Uterus (tissue), 4 donors: ENCODE measurements at places on chromosomes 7 and 10.

GRCh38 chr7:156151658-156152057, 339.4 kb upstream of the SHH start:
- DNase-seq, result no peak

DNA sequence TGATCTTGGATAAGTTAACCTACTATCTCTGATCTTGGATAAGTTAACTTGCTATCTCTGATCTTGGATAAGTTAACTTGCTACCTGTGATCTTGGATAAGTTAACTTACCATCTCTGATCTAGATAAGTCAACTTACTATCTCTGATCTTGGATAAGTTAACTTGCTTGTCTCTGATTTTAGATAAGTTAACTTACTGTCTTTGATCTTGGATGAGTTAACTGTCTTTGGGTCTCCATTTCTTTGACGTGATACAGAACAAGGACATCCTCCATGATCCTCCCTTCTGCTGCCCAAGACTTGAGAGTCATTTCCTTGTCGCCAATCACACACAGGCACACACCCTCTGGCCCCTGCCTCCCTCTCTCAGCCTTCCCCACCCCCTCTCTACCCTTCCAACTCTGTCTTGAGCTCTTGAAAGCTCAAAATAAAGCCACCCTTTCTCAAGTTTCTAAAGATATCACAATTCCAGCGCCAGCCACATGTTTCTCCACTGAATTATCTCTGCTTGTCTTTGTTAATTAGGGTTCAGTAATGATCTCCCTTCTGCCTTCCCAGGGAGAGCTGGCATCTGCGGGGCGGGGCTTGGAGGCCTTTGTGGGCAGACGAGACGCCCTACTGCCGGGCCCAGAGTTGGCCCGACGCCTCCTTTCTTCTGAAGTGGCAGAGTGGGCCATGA, 85.1 kb upstream of the GTF2I start:
- no peak for DNase-seq

DNA sequence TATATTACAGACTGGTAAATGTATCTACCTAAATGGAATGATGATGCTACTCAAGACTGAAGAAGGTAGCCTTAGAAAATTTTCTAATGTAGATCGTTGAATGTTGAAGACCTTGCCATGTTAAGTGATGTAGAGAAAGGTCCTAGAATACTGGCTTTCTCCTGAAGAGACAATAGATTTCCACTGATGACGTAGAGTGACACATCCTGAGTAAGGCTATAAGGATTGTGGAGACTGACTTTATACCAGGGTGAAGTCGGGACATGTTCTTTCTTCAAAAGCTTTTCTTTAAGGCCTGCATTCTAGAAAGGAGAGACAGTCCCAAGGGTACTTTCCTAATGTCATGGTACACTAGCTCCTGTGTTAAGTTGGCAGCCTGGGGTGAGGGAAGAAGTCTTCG, 58.6 kb downstream of the PCDH15 start:
- no peak for DNase-seq

DNA sequence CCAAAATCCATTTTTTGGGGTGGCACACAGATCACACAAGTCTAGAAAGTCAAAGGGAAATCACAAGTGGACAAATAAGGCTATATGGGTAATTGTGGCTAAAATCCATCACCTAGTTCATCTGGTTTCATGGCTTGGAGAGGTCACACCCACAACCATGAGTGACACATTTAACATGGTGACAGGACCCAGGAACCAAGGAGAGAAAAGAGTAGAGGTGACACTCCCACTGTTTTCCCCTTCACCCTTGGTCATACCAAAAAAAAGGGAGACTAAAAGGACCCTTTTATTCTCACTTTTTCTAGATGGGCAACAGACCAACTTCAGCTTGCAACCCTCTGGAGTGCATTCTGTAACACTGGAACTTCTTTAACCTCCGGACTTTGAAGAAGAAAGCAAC, 46.2 kb upstream of the ZNF107 start:
- no peak for DNase-seq

DNA sequence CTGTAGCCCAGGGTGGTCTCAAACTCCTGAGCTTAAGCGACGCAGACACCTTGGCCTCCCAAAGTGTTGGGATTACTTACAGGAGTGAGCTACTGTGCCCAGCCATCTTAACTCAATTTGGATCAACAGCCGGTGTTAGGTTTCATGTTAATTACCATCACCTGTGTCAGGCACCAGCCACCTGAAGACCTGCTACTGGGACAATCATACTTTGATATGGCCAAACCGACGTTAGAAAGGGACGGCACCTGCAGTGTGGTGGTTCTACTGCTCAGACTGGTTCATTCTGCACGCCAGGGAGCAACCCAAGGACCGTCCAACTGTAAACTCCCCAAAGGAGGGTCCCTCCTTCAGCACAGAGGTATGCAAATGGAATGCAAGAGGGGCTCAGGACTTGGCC, 74.2 kb upstream of the CYTH3 start:
- no peak for DNase-seq

- DNase-seq, result no peak
Observed at GRCh38 chr10:37488792-37489657, 363.6 kb downstream of the ANKRD30A start.

- no peak for DNase-seq
Observed at GRCh38 chr7:12315049-12315448, 88.6 kb downstream of the VWDE start.

DNA sequence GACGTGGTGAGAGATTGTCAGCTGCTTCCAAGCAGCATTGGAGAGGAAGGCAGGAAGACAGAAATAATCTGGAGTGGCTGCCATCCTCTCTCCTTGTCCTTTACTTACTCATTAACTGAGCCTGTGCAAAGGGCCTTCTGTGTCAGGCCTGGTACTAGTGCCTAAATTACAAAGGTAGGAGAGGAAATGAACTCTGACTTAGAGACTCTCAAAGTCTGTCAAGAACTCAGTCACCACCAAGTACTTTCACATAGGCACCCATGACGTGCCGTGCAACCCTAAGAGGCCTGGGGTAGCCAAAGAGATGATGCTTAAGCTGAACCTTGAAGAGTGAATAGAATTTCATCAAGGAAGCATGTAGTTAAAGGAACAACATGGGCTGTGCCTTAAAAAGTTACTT, 866.9 kb downstream of the LRMDA start:
- DNase-seq, result no peak

GRCh38 chr7:156179872-156180390, 367.7 kb upstream of the SHH start:
- DNase-seq, result no peak

DNA sequence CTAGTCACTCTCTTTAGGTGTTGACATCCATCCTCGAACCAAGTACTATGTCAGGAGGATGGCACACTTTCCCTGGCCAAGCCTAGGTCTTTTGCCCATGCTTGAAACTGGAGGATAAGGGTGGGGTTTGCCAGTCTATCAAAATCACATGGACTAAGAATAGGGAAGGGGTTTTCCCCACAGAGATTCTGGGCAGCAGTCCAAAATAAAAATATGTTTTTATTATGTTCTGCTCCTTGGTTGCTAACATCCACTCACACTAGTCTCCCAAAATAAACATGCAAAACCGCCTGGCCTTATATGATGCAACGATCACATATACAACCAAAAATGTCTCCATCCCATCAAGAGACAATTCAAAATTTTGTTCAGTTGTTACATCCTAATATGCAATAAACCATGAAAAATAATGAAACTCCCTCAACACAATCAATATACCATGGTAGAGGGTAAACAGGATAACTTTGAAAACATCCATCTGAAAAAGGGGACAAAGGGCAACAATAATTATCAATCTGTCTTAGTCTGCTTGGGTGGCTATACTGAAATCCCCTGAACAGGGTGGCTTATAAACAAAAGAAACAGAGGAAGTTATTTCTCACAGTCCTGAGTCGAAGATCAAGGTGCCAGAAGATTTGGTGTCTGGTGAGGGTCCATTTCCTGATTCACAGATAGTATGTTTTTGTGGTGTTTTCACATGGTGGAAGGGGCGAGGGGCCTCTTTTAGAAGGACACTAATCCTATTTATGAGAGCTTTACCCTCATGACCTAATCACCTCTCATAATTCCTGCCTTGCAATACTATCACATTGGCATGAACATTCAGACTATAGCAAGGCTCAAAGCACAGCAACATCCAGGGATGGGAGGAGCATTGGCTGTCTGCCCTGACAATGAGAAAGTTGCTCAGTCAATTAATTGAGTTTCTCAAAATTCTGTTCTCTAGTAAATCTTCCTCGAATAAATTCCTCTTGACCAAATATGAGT, 159.3 kb downstream of the ETV1 start:
- no peak for DNase-seq

- DNase-seq, result peak; percentile 14
Observed at GRCh38 chr7:94656658-94656924, 658 bp upstream of the SGCE start.
